DMS153 (cell line): ENCODE measurements at places on chromosomes 2 and 18.

DNA sequence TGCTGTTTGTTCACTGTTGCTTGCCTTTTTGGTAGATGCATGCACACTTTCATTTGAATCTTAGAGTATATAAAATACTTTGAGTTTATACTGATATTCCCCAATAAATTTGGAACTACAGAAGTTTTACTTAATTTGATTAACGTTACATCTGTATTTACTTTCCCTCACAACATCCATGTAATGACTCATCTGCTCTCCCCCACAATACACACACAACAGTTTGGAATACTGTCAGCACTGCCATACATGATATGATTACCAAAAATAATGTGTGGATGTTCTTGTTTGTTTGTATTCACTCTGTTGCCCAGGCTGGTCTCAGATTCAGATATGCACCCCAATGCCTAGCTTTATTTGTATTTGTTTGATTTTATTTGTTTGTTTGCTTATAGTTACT is 144.2 kb downstream of the WDR7 start:
- no peak for DNase-seq

DNA sequence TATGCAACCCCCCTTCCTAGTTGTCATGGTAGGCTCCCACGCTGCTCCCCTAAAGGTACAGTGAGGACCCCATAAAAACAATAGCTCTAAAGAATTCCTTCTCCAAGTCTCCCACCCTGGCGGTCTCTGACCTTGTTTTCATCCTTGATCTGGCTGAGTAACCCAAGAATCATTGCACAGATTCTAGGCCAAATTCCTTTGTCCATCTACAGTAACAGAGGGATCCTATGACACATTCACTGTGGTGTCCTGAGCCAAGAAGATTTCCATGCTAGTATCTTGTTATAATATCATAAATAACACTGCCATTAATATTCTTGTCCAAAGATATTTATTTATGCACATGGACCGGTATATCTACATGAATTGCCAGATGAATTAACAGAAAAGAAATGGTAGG is 240.2 kb downstream of the CYP26B1 start:
- DNase-seq: no peak

- no peak for DNase-seq
These were observed 31.7 kb upstream of the UBXN4 start for GRCh38 chr2:135709992-135710391.

GRCh38 chr2:81206216-81206615 is 901.7 kb upstream of the LRRTM1 start:
- no peak for DNase-seq

GRCh38 chr2:230991598-230991997 is 4.3 kb upstream of the SPATA3 start:
- DNase-seq: no peak

DNA sequence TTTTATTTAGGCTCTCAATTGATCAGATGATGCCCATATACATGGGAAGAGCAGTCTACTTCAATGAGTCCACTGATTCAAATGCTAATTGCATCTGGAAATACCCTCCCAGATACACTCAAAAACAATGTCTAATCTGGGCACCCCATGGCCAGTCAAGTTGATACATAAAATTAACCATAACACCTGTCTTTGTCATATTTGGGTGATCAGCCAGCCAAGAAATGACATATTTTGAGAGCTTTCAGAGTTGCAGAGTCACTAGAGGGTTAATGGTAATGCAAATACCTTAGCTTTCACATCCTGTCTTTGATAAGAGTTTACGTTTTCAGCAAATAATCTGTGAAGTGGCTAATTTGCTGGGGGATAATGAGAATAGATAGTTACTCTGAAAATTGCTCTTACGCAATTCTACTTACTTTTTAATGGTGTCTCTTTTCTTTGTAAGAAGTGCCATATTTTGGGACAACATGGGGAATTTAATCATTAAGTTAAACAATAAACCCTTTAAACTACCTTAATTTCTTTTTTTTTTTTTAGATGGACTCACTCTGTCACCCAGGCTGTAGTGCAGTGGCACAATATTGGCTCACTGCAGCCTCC is 49.1 kb downstream of the CCDC195 start:
- DNase-seq: no peak

GRCh38 chr2:48874282-48874681 is 118.8 kb upstream of the LHCGR start:
- DNase-seq: no peak

DNA sequence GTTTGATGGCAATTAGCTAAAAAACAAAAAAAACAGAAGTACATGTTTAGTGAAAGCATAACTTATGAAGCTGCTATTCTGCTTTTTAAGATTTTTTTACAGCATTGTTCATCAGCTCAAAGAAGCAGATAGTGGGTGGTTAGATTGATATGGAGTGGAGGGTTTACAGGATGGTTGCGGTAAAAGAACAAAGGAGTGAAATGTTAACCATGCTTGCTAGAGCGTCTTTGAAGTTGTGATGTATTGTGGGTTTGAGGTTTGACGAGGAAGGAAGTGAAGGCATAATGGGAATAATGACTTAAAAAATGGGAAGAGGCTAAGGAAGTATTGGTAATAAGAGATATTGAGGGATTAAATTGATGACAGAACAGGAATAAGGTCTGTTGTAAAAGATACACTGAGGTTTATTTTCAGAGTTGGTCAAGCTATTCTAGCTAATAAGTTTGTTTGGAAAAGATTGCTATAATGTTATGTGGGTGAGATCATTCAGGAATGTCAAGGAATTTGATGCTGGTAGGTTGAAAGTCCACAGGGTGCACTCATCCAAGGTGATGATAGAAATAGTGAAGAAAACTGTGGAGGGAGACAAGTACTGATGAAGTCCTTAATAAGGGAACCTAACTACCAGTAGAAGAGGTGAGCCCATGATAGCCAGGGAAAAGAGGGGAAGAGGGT is 14.6 kb downstream of the SPOPL start:
- DNase-seq: no peak

- DNase-seq: peak; percentile 34
These were observed 294.5 kb downstream of the ZNF407 start for GRCh38 chr18:74892066-74892627.

DNA sequence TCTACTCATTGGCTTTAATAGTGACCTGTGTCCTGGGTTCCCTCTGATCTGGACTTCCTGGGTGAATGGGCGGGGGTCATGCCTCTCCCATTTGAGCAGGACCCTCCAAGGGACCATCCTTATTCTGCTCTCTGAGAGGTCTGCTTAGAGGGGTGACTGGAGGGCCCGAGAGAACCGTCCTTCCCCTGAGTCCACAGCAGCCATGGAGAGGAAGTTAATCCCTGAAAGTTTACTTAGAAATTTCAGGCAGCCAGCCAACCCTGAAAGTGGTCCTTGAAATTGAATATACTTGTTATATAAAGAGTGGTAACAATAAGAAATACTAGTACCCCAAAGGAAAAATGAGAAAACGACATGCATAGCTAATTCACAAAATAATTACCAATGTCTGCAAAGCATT is 226.1 kb downstream of the DYSF start:
- no peak for DNase-seq
